ENCODE measurements at places on chromosomes 3 and 15. TPM values are rescaled to one million over a fixed set of nuclear protein-coding genes. Genes with fewer than 3 reads are reported as not detected.

DNA sequence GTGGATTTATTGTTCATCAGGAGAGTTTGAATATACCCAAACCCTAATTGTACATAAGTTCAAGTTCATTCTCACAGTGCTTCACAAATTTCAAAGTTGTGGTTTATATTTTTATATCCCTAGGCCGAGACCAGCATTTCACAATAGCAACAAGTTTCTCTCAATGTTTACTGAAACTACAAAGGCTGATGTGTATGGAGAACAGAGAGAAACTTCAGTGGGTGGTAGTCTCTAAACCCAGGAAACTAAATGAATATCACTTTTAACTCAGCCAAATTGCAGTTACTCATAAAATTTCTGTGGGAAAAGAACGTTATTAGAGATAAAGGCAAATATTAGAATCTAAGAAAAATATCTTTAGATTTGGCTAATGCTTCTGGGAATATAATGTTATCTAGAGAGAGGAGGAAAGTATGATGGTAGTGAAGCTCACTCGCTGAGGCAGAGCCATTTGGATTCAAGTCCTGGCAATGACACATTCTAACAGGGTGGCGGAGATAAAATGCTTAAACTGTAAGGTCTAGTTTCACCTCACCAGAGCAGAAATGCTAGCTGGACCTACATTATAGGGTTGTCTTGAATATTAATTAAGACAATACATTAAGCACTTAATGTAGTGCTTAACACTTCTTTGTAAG is 514.8 kb downstream of the EPHA3 start:
- H3K27ac ChIP-seq: no peak overlapping the region
- H3K27me3 ChIP-seq: no peaks in the 10 kb centered on the region
- DNase-seq: no peak

DNA sequence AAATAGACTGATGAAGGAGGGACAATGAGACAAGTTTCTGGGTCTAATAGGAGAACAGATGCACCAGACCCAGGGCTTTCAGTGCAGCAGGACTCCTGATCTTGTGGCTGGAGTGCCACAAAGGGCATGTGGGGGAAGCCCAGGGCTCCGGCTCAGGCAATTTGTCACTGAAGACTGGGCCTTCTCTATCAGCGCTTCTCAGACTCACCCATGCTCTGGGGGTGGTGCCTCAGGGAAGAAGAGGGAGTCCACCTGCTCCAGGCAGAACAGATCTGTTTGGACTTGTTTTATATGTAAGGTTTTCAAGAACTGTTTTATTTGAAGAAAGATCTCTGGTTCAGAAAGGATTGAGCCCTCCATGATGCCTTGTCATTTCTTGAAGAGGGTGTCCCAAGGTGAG is 112.4 kb upstream of the TLE3 start:
- H3K27ac ChIP-seq: no peak overlapping the region
- H3K4me1 ChIP-seq: no peaks in the 10 kb centered on the region
- no peaks in the 10 kb centered on the region for H3K36me3 ChIP-seq

DNA sequence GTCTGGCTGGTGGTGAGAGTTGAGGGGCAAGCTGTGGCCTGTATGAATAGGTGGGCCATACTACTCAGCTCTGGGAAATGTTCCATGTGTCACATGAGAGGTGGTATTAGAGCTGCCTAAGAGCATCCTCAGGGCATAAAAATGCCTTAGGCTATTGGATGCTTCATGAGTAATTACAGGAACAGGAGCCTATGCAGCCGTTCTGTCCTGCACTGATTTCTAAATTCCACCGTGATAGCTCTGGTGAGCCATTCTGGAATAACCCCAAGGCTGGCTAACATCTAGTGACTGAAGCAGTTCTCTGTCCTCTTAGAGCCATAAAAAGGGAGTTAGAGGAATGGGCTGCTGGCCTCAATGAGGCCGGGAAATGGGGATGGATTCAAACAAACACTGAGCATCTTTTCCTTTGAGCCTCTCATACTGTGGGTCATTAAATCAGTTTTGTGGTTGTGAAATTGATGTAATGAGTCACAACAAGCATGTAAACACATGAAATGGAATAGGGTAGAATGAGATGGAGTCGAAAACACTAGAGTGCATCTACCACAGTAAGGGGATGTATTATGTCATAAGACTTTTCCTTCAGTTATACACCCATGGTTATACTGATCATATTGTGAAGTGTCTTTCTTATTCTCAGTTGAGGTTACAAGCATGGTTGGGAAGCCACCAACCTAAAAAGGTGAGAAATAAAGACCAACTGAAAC is 41.0 kb downstream of the DGKG start:
- no peaks in the 10 kb centered on the region for H3K4me1 ChIP-seq
- H3K36me3 ChIP-seq: no peaks in the 10 kb centered on the region
- H3K4me3 ChIP-seq: no peak overlapping the region
- no peak for DNase-seq

GRCh38 chr15:43429687-43430086 is 58.8 kb downstream of the TUBGCP4 start:
- no peaks in the 10 kb centered on the region for H3K27me3 ChIP-seq
- no peak for DNase-seq
- H3K4me3 ChIP-seq: no peak overlapping the region
- H3K36me3 ChIP-seq: no peaks in the 10 kb centered on the region
- H3K27ac ChIP-seq: no peak overlapping the region
- no peaks in the 10 kb centered on the region for H3K4me1 ChIP-seq

DNA sequence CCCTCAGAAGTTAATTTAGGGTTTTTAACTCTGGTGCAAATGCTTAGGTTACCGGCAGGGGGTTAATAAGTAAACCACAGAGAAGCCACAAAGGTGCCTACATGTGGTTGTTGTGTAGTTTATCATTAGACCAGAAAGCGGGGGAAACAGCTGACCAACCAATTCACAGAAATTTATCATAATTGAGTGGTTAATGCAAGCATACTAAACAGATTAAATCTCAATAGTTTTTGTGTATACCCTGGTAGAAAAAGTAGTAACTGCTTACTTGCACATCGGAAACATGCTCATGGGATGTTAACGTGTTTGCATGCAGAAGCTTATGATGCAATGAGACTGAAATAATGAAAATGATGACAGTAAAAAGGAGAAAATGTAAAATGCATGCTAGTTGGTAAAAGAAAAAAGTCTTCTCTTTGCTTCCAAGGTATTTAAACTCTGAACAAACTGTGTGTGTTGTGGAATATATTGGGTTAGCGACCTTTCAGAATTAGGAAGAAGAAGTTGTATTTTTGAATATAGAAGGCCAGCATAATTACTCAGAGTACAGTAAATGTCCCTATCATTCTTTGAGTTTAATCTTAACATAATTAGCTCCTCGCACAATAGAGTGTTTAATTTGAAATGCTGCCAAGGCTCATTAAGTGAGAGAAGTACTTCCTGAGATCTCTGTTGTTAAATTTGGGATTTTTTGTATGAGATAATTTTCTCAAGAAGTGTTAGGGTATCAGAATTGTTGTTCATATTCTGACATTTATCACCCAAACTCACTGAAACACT is 316.2 kb downstream of the PTPRG start:
- no peaks in the 10 kb centered on the region for H3K36me3 ChIP-seq
- H3K4me3 ChIP-seq: no peak overlapping the region
- H3K27ac ChIP-seq: no peak overlapping the region
- DNase-seq: no peak

DNA sequence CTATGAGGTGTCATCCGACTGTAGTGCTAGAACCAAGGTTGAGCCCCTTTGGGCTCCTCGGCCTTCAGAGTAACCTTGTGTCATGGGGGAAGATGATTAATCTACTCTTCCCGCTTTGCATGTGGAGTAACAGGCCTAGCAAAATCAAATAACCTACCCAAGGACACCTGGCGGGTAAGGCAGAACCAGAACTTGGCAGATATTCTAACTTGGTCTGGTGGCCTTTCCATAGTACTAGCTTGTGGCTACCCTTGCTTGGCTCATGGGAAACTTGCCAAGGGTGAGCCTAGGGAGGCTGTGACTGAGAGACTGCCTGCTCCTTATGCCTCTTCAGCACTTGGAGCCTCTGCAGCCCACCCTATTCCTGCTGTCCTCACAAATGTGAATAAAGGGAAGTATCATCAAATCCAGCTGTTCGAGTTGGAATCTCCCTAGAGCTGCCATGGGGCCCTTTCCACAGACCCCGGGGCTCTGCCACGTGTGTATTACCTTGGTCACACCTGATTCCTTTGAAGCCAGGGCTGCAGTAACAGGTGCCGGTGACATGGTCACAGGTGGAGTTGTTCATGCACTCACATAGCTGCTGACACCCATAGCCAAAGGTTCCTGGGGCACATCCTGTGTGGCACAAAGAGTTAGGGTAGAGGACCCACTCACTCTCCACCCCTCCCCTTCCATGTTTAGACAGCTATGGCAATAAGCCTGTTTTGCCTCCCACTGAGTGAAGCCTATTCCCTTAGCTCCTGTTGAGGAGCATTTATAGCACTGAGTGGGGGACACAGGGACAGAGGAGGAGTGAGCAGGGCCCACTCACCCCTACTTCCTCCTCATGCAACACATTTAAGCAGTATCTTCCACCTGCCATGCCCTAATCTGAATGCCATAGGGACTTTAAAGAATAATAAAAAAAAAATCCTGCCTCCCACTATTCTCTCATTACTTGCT is 46.0 kb downstream of the RAB11A start:
- no peaks in the 10 kb centered on the region for H3K27me3 ChIP-seq
- H3K36me3 ChIP-seq: no peaks in the 10 kb centered on the region
- DNase-seq: no peak
- H3K4me3 ChIP-seq: no peak overlapping the region

DNA sequence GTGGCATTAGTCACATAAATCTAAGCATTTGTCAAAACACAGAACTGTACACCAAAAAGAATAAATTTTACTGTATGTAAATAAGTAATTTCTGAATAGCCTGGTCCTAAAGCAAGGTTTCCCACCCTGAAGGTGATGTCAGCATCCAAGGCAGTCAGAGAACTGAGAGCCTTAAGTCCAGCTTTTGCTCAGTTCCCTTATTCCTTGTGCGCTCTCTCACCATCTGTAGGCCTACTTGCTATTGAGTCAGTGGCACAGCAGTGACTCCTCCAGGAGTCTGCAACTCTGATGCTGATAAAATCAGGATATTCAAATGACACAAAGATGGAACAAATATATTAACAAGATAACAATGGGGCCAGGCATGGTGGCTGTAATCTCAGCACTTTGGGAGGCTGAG is 22.3 kb downstream of the VPS39 start:
- peaks cover 7% of the 10 kb centered on the region for H3K36me3 ChIP-seq
- no peaks in the 10 kb centered on the region for H3K27me3 ChIP-seq
- no peak overlapping the region for H3K27ac ChIP-seq
- H3K4me1 ChIP-seq: no peaks in the 10 kb centered on the region
- H3K4me3 ChIP-seq: no peak overlapping the region

GRCh38 chr3:86378829-86379228 is 612.1 kb downstream of the VGLL3 start:
- H3K27ac ChIP-seq: no peak overlapping the region
- H3K4me3 ChIP-seq: no peak overlapping the region
- no peaks in the 10 kb centered on the region for H3K36me3 ChIP-seq

PLD1 gene
- total RNA-seq: 12.8 TPM

TMC3 gene
- total RNA-seq: 0.23 TPM

CHAC1 gene
- 2.7 TPM for total RNA-seq

TUSC7 gene
- not detected for total RNA-seq

EPHB1 gene
- total RNA-seq: 2.3 TPM

RTP1 gene
- total RNA-seq: not detected

ECE2 gene
- total RNA-seq: 0.57 TPM

GOLGA6A gene
- total RNA-seq: 4.4 TPM

All from prostate gland (tissue), 2 donors.